ENCODE measurements at places on chromosomes 1 and 21.

GRCh38 chr21:41374867-41375533 lies 13.2 kb downstream of the MX2 start:
- no peaks in the 10 kb centered on the region for H3K4me1 ChIP-seq
- H3K27ac ChIP-seq, result no peak overlapping the region
- H3K4me3 ChIP-seq, result no peak overlapping the region
- H3K27me3 ChIP-seq, result no peaks in the 10 kb centered on the region
- DNase-seq, result no peak
- H3K36me3 ChIP-seq, result no peaks in the 10 kb centered on the region

DNA sequence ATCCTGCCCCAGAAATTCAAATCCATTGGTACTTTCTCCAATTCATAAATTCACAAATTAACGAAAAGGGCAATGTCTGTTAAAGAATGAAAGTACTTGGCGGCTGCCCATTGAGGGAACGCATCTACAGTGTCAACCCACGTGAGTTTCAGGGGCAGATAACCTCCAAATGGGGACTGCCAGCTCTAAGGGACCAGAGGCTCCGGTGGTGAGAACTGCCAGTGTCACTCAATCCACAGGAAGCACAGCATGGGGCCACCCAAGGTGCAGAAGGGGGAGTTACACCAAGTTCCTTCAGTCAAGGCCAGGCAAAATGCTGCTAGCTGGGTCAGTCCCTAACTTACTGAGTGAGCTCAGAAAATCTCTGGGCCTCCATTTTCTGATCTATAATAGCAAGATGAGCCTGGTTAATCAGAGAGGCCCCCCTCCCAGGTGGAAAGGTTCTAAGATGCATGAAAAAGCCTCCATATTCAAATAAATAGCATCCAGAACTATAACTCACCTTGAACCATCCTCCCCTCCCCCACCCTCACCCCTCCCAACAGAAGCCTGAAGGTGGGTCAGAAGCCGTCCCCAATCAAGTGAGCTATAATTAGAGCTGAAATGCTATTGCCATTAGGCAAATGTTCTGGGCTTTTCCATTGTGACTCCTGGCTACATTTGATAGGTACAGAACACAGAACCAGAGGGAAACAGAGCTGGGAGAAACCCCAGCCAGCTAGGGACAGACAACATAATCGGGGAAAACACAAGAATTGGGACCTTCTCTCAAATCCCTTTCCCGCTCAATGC lies 41.7 kb downstream of the LRP8 start:
- no peaks in the 10 kb centered on the region for H3K27me3 ChIP-seq
- no peak for DNase-seq
- no peaks in the 10 kb centered on the region for H3K4me1 ChIP-seq
- no peaks in the 10 kb centered on the region for H3K36me3 ChIP-seq

- H3K27me3 ChIP-seq, result no peaks in the 10 kb centered on the region
- no peak for DNase-seq
- H3K4me1 ChIP-seq, result peaks cover 30% of the 10 kb centered on the region
- peak overlapping the region; percentile 82 for H3K27ac ChIP-seq
- H3K36me3 ChIP-seq, result no peaks in the 10 kb centered on the region
These were observed 1.3 kb downstream of the CDK18 start for GRCh38 chr1:205505791-205506190.

GRCh38 chr1:164772635-164773034 lies 213.7 kb downstream of the PBX1 start:
- no peaks in the 10 kb centered on the region for H3K27me3 ChIP-seq
- peaks cover 84% of the 10 kb centered on the region for H3K4me1 ChIP-seq
- no peak overlapping the region for H3K4me3 ChIP-seq
- peak overlapping the region; percentile 78 for H3K27ac ChIP-seq
- H3K36me3 ChIP-seq, result peaks cover 1% of the 10 kb centered on the region

DNA sequence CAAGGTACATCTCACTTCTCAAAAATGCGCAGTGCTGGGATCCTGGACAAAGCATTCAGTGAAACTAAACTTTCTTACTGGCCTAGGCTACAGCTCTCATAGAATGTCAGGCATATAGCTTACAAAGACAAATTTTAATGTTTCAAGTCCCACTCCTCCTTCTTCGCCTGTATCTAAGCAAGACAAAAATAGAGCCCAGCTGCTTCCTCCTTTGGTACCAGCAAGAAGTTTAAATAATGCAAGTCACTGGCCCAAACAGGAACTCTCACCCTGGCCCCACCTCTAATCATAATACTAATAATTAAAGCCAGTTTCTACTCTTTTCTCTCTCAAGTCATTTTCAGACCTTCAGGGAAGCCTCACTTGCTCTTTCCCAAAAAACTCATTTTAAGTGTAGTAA lies 1267.9 kb downstream of the MRPL39 start:
- no peaks in the 10 kb centered on the region for H3K36me3 ChIP-seq
- no peak overlapping the region for H3K27ac ChIP-seq
- no peak overlapping the region for H3K4me3 ChIP-seq
- H3K27me3 ChIP-seq, result no peaks in the 10 kb centered on the region
- DNase-seq, result no peak

GRCh38 chr1:11648732-11649158 lies 5.5 kb downstream of the FBXO2 start:
- H3K27ac ChIP-seq, result no peak overlapping the region
- DNase-seq, result no peak
- H3K36me3 ChIP-seq, result no peaks in the 10 kb centered on the region
- no peak overlapping the region for H3K4me3 ChIP-seq
- peaks cover 8% of the 10 kb centered on the region for H3K4me1 ChIP-seq

GRCh38 chr1:61638911-61639605 lies 85.9 kb downstream of the TM2D1 start:
- no peak for DNase-seq
- H3K27me3 ChIP-seq, result no peaks in the 10 kb centered on the region

GRCh38 chr1:34742667-34743270 lies 12.1 kb upstream of the GJB5 start:
- H3K27ac ChIP-seq, result no peak overlapping the region
- no peaks in the 10 kb centered on the region for H3K36me3 ChIP-seq
- H3K4me3 ChIP-seq, result peak overlapping the region; percentile 16
- peaks cover 10% of the 10 kb centered on the region for H3K4me1 ChIP-seq

DNA sequence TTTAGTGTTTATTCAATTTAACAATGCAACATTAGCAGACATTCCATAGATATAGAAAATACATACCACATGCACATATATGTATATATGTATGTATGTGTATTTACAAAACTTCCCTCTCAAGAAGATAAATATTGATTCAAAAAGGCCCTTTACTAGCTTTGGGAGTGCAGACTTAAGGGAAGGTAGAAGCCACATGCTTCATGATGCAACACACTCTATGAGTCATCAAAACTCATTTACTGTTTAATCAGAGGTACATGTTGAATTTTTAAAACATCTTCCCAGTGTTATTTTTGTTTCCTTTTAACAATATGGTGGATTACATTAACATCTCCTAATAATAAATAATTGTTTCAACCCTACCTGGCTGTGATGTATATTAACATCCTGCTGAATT lies 61.4 kb upstream of the KIRREL1 start:
- no peak overlapping the region for H3K4me3 ChIP-seq
- no peak overlapping the region for H3K27ac ChIP-seq
- H3K27me3 ChIP-seq, result no peaks in the 10 kb centered on the region
- H3K36me3 ChIP-seq, result no peaks in the 10 kb centered on the region
- H3K4me1 ChIP-seq, result no peaks in the 10 kb centered on the region

DNA sequence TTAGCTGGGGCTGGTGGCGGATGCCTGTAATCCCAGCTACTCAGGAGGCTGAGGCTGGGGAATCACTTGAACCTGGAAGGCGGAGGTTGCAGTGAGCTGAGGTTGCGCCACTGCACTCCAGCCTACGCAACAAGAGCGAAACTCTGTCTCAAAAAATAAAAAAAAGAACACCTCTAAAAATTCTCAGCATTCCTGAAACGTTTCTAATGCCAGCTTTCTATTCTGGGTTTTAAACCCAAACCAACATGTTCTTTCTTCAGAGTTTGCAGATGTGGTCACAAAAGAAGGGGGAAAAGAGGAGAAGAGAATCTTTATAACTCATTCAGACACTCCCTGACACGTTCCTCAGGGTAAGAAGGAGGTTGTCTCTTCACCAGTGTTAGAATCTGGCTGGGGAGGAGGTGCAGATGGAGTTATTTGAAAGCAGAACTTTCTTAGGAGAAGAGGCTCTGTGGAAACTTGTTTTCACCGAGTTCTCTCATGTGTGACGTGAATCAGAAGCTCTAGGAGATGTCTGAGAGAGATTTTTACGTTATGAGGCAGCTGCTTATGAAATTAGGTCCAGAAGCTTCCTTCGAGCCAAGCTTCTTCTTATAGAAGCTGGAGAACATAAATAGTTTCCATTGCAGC lies 17.8 kb upstream of the CNR2 start:
- H3K4me3 ChIP-seq, result no peak overlapping the region
- DNase-seq, result no peak
- H3K27ac ChIP-seq, result peak overlapping the region; percentile 70
- H3K27me3 ChIP-seq, result no peaks in the 10 kb centered on the region
- peaks cover 9% of the 10 kb centered on the region for H3K4me1 ChIP-seq

DNA sequence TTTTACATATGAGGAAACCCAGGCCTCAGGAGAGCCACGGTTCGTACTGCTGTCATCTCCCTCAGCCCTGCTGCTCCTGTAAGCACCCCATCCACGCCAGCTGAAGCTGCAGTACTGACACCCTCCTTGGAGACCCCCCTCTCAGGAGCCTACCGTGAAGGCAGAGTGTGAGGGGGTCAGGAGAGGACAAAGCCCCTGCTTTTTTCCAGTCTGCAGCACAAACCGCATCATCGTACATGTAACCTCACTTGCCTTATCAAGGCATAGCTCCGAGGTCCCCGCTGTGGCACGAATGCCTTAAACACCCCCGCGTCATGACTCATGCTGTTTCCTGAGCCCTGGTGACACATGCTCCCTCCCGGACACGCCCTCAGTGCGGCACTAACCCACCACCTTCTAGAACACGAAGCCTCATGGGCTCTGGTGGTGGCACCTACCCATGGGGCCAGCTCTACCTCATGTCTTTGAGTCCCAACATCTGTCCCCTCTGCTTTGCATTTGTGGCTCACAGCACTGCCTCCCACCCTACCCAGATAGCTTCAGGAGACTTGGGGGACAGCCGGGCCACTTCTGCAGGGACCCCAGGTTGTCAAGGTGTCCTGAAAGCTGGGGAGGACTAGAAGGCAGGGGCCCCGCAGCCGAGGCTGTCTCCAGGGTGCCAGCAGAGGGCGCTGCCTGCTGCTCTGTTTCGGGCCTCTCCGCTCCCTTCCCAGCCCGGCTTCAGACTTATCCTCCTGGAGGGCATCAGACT lies 4.9 kb downstream of the SH3BGRL3 start:
- H3K36me3 ChIP-seq, result no peaks in the 10 kb centered on the region
- H3K27ac ChIP-seq, result peak overlapping the region; percentile 51
- H3K27me3 ChIP-seq, result no peaks in the 10 kb centered on the region
- H3K4me1 ChIP-seq, result peaks cover 13% of the 10 kb centered on the region
- no peak overlapping the region for H3K4me3 ChIP-seq

DNA sequence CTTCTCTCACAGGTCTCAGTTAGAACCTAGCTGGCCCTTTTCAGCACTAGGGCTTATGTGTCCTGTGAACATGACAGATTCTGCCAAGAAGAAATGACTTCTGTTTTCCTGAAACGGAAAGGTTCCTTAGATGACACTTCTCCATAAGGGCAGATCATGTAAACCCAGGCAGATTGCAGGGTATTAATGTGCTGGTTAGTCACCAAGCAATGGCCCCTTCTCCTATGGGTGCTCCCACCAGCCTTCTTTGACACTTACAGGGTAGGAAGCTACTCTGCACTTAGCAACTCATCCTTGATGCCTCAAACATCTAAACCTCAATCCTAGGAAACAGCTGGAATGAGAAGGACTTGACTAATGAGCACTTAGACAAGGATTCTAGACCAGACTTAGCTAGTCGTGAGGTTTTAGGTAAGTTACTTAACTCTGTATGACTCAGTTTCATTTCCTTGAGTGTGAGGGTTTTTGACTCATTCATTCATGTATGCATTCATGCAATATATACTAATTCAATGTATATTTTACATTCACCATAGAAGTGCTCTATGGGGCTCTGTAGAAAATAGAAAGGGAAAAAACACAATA lies 74.1 kb upstream of the PLXNA2 start:
- DNase-seq, result no peak
- no peaks in the 10 kb centered on the region for H3K4me1 ChIP-seq
- no peaks in the 10 kb centered on the region for H3K27me3 ChIP-seq
- no peaks in the 10 kb centered on the region for H3K36me3 ChIP-seq
- H3K27ac ChIP-seq, result no peak overlapping the region

DNA sequence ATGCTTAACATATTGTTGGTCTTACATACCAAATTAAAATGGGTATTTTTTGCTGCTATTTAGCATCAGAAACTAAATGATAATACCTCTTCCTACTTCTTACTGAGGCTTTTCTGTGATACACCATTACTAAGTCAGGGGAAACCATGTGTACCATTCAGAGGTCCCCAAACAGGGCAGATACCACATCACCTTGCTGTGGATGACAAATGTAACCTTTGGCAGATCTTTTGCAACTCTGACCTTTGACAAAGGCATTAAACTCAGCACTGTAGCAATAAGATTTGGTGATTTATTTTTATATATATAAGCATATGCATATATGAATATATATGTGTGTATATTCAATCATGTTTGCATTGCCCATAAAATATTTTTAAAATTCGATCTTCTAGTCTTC lies 2.9 kb downstream of the FAM177B start:
- H3K27me3 ChIP-seq, result no peaks in the 10 kb centered on the region
- DNase-seq, result no peak
- no peak overlapping the region for H3K4me3 ChIP-seq
- H3K27ac ChIP-seq, result no peak overlapping the region
- no peaks in the 10 kb centered on the region for H3K36me3 ChIP-seq
- H3K4me1 ChIP-seq, result no peaks in the 10 kb centered on the region

DNA sequence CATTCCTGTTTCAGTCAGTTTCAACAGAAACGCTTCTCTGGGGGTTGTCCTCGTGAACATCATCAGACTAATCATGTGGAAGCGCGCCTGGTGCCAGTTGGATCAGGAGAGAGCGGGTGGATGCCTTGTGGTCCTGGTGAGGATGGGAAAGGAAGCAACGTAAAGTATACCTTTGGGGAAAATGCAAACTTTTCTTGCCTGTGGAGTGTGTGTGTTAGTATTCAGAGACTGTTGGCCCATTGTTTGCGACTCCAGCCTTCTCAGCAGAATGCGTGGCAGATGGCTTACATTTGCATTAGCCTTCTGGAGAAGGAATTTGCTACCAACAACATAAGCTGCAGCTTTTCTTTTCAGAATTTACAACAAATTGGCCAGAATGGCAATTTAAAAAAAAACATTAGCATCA lies 173.9 kb downstream of the RWDD3 start:
- no peaks in the 10 kb centered on the region for H3K27me3 ChIP-seq
- no peaks in the 10 kb centered on the region for H3K4me1 ChIP-seq
- no peak overlapping the region for H3K4me3 ChIP-seq
- DNase-seq, result no peak

GRCh38 chr1:83619170-83619896 lies 379.6 kb downstream of the TTLL7 start:
- DNase-seq, result no peak
- no peak overlapping the region for H3K27ac ChIP-seq
- no peaks in the 10 kb centered on the region for H3K4me1 ChIP-seq
- H3K4me3 ChIP-seq, result no peak overlapping the region
- H3K27me3 ChIP-seq, result no peaks in the 10 kb centered on the region

Measured in Caco-2 (cell line).